Activated CD8-positive, alpha-beta memory T cell treated with anti-CD3 and anti-CD28 coated beads for 1 hour (primary cell): ENCODE measurements at places on chromosomes 4 and X.

DNA sequence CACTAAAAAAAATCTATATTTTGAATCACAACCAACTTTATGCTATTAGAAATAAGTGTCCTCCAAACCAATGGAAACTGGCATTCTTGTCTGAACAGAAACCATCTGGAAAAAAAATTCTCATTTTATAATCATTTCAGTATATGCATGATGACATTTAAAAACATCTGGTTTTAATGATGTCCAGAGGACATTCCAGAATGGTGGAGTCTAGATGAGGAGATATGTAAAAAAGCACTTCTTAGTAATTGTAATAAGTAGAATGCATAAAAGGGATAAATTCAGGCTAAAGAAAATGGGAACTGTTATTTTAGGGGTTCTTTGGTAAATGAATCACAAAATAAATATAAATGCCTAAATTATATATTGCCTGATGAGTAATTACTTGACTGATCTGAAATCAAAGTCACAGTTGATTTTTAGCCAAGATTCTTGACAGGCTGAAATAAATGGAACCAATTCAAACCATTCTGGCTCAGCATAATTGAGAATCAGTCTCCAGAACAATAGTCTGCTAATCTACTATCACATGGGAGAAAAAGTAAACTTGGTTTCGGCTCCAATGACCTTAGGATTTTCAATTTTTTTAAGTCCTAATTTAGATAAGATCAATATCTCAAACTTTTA, 636.6 kb downstream of the FAT4 start:
- no peak for DNase-seq

DNA sequence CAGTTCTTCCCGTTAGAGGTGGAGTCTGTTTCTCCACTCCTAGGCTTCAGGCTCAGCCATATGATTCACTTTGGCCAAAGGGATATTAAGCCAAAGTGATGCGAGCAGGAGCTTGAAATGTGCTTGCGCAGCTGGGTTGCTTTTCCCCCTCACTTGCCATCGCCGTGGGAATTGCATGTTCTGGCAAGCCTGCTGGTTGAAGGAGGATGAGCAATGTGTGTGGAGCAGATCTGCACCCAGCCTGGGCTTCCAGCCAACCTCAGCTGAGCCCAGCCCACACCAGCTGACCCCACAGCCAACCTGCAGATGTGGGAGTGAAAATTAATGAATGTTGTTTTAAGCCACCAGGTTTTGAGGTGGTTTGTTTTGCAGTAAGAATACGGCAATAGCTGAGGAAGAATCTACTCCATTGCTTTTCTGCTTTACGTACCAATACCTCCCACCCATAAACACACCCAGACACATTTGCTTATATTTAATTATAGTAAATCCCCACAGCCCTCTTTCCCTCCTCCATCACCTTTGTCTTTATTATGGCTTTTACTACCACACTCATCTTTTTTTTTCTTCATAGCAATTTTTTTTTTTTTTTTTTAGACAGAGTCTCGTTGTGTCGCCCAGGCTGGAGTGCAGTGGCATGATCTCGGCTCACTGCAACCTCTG, 132.8 kb upstream of the FUNDC1 start:
- DNase-seq = no peak

DNA sequence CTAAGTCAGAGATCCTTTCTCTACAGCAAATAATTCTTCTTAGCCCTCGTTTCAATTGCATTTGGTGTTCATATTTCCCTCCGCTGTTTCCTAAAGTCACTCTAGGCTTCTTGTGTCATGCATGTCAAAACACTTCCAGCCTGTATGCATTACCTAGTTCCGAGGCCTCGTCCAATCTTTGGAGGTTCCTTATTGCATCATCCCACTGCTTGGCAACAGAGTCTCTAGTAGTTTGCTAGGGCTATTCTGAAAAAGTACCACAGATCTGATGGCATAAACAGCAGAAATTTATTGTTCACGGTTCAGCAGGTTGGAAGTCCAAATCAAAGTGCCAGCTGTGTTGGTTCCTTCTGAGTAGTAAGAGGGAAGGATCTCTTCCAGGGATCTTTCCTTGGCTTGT, 5.9 kb downstream of the H2BW2 start:
- DNase-seq = no peak

- DNase-seq = no peak
Measured at GRCh38 chr4:19309378-19309777, 942.3 kb upstream of the SLIT2 start.

DNA sequence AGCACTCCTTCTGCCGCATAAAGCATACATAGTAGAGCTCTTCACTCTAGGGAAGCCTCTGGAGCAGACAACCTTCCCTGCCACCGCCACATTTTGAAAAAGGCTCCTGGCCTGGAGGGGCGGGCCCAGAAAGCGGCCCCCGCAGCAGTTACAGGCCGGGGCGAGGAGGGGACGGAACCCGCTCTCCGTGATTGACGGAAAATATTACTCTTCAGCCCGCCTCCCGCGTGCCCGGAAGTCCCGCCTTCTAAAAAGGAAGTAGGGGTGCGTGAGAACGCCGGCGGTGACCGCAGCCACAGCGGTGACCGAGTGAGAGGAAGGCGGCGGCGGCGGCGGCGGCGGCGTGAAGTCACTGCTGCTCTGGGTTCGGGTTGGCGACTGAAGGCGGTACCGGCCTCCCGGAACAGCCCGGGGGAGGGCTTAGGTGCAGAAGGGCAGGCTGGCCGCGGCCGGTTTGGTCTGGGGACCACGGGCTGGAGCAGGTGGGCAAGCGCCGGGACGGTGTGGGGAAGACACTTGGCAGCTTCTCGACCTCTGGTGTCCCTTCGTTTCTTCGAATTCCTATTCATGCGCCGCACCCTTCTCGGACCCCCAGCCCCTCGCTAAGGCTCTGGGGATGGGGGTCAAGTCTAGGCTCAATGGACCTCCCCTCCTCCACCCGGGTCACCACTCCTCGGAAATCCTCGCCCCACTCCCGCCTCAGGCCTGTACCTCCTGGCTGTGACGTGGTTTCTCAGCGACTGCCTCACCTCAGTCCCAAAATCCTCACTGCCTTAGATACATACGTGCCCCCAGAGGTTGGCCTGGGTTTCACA, at the start of gene HCCS:
Gene HCCS (plus strand): TSS at position 296 of the 815 bp plus-strand sequence. CDS start 729 bp downstream, outside the sequence.
- peak; percentile 69 for DNase-seq

DNA sequence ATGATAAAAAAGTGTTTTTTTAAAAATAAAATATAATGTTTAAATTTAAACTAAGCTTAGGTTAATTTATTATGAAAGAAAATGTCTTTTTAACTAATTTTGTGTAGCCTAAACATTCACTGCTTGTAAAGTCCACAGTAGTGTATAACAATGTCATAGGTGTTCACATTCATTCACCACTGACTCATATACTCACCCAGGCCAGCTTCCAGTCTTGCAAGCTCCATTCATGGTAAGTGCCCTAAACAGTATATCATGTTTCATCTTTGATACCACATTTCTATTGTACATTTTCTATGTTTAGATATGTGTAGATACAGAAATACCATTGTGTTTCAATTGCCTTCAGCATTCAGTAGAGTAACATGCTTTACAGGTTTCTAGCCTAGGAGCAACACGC, 530.3 kb downstream of the EPHA5 start:
- no peak for DNase-seq

DNA sequence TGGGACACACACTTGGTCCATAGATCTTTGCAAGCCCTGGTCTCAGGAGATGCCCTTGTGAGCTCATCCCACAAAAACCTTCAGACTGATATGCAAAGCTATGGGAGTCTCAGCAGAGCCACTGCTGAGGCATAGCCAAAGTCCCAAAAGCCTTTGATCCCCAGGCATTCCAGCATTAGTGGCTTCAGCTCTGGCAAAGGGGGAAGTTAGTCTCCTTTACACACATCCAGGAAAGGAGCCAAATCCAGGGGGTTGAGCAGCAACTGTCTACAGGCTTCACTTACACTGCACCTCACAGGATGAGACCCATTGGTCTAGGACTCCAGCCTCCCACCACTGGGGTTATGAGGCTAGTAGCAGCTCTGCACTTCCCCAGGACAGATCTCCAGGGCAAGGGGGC, 14.0 kb downstream of the PF4 start:
- DNase-seq = no peak

- DNase-seq = no peak
Measured at GRCh38 chrX:56284269-56284668, 52.1 kb downstream of the KLF8 start.

- DNase-seq = no peak
Measured at GRCh38 chrX:151153086-151153485, 23.3 kb upstream of the GPR50 start.

DNA sequence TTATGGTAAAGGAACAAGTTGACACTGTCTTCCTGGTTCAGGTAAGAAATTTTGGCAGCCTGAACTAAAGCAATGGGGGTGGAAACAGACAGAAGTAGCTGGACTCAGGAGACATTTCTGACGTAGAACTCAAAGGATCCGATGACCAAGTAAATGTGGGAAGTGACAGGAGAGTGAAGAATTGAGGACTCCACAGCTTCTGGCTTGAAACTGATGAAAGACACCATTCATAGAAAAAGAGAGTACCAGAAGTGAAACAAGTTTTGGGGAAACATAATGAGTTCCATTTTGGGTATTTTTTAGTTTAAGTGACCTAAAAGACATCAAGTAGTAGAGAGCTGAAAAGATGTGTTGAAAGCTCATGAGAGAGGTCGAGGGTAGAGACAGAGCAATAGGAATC, 5.7 kb downstream of the FAM120C start:
- no peak for DNase-seq

DNA sequence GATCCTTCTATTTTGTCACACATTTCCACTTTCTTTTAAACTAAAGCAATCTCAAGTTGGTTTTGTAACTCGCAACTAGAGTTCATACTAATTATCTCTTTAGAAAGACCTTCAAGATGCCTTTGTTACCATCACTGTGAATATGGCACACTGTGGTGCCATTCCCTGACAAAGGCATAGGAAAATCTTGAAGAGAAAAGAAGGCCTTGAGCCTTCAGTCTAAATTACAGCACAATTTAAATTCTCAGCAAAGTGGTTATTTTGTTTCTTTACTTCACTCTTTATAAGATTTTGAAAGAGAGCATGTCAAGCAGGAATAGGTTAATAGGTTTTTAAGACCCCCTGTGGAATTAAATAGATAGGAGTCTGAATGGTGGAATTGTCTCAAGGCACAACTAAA, 89.0 kb upstream of the BANK1 start:
- DNase-seq = no peak

DNA sequence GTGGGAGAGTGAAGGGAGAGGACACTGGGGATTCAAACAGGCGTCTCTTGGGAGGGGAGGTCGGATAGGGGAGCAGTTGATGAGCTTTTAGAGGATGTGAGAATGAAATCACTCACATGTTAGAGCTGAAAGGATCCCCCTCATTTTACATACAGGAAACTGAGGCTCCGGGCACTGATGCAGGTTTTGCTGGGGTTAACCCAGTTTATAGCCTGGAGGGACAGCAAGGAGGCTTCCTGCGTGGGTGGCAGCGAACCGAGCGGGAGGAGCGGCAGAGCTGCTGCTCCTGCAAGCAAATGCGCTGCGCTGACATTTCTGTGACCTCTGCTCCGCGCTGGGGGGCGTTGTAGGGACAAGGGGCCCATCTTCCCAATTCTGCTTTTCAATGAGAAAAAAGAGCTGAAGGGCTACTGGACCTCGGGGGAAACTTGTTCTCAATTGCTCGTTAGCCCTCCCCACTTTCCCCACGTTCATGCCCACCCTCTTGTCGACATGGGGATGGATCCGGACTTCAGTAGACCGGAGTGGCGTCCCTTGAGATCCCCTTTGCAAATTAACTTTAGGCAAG, 1.2 kb upstream of the NEUROG2 start:
- no peak for DNase-seq

DNA sequence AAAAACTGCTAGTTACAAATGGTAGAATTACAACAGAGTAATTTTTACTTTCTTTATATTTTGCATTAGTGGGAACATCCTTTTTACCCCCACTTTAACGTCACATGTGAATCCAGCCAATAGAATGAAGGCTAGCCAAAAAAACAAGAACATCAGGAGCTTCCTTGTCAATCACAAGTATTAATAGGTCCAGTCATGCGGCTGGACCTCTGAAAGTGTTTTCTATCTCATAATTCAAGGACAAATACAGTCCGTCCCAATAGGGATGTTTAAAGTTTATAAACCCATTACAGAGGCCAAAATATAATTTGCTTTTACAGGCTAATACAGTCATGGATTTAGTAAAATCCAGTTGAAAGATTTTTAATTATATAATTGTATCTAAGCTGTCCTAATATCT, 110.7 kb downstream of the APBB2 start:
- no peak for DNase-seq

- no peak for DNase-seq
Measured at GRCh38 chr4:4417886-4418285, 31.0 kb downstream of the NSG1 start.

DNA sequence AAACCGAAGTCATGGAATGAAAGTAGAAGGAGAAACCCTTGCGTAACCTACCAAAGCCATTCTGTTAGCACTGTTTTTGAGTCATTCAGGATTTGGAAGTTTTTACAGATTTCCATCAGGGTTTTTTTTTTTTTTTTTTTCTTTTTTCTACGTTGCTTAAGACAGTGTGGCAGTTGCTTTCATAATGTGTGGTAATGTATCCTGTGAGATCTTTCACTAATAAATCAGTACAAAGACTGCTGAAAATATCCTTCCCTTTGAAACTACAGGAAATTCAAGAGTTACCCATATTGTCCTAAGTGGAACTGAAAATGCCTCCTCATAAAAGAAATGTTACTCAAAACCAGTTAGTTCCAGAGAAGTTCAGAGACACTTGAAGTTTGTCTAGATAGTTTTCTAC, 137.8 kb downstream of the RAPGEF2 start:
- DNase-seq = no peak
